ENCODE measurements at places on chromosomes 2 and 18.
A peak's percentile ranks its signal among the peaks of the same experiment; 100 is the strongest.

- DNase-seq, result no peak
Observed at GRCh38 chr2:79090693-79091092, 2.9 kb upstream of the REG1B start.

GRCh38 chr2:226849349-226849748, 13.5 kb downstream of the RHBDD1 start:
- no peak for DNase-seq

- peak; percentile 85 for DNase-seq
Observed at GRCh38 chr18:66603941-66604627, at the start of gene CDH19. Gene CDH19, minus strand, starts transcription at chr18:66604090. Its CDS starts 31,886 bp downstream, at chr18:66572204.

GRCh38 chr2:230296917-230297316, 30.1 kb upstream of the SP140L start:
- DNase-seq, result no peak

DNA sequence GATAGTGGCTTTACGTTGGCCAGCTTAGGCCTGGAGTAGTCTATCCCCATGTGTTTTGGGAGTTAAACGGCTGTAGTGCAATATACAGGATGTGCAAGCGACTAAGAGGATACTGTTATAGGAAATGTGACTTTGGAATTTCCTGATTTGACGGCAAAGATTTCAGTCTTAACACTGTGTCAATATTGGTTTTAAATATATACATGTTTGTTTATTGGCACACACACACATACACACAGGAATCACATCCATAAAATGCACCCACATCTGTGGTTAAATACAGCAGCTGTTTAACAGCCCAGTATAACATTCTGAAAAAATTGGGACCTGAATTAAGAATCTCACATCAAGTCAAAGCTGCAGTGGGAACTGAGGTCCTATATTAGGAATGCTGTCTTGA, 347.1 kb downstream of the TXNL1 start:
- DNase-seq, result no peak

DNA sequence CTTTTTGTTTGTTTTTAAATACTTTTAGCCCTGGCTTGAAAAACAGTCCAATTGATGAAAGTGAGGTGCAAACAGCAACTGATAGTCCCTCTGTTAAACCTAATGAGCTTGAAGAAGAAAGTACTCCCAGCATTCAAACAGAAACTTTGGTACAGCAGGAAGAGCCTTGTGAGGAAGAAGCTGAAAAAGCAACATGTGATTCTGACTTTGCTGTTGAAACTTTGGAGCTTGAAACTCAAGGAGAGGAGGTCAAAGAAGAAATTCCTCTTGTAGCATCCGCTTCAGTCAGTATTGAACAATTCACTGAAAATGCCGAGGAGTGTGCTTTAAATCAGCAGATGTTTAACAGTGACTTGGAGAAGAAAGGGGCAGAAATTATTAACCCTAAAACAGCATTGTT, 30.6 kb upstream of the DYSF start:
- DNase-seq, result no peak

DNA sequence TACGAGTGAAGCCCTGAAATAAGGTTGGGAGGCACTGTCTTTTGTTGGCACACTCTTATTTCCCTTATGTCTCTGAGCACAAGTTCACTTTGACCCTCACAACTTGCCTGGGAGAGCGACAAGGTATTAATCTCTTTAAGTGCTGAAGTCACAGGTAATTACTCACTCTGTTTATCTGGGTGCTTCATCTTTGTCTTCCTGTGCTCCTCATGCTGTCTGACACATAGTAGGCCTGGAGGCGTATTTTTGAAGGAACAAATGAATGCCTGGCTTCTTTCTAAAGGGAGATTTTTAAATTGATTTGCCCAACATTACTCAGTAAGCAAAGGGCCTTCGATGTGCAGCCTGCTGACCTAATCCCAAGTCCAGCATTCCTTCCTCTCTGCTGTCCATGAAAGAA, 507.1 kb upstream of the TNP1 start:
- DNase-seq, result no peak

- peak; percentile 44 for DNase-seq
Observed at GRCh38 chr18:3604498-3605408, 154.8 kb downstream of the TGIF1 start.

- DNase-seq, result no peak
Observed at GRCh38 chr2:121093692-121094091, 191.3 kb downstream of the TFCP2L1 start.

DNA sequence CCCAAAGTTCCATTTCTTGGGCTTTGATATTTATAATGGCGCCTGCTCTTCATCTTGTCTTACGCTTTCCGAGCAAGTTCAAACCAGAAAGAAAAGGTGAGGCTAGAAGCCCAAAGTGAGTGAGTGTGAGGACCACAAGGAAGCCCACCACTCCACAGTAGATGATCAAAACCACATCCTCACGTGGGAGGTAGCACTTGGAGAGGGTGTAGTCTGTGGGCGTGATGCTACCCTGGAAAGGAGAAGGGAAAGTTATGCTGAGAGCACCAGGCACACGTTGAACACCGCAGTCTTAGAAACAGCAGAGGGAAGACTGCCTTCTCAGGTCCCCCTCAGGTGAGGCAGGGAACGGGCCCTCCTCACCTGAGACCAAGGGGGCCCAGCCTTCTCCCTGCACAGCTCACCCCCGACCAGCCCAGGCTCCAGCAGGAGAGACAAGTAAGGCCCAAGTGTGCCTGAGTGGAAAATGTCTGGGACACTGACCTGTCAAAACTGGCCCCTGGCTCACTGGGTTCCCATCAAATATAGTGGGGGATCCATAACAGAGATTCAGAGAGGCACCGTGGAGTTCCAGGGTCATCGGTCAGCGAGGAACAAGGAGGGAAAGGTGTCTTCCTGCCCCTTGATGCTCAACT, 23.6 kb downstream of the MPPE1 start:
- DNase-seq, result no peak

GRCh38 chr18:58975781-58976180, 111.1 kb downstream of the ZNF532 start:
- no peak for DNase-seq

DNA sequence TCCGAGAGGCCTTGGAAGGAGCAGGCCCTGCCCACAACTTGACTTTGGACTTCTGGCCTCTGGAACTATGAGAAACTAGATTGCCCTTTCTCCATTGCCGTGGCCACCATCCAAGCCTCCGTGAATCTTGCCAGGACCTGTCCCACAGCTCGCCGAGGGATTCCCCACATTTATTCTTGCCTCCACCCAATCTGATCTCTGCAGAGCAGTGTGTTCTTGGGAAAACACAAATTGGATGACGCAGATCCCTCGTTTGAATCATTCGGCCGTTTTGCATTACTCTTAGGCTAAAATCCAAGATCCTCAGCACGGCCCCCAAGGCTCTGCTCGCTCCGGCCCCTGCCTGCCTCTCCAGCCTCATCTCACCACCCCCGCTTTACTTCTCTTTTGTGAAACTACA, 364.2 kb downstream of the ZNF516 start:
- no peak for DNase-seq

DNA sequence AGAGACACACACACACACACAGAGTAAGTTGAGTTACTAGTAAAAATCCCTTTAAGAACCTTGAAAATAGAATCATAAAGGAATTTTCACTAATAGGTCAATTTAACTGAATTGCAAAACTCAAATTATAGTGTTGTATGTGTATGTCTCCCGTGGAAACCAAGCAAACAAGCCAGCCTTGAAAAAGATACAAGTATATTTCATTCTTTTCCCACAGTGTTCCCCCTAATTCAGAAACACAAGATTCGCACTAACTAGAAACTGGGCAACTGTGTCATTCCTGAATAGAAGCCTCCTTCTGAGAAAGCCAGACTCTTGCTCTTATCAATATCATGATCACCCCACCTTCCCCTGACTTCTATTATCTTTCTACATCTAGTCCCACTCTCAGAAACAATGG, 229.5 kb downstream of the PIEZO2 start:
- no peak for DNase-seq

GRCh38 chr2:54805255-54805654, 81.8 kb downstream of the EML6 start:
- no peak for DNase-seq

DNA sequence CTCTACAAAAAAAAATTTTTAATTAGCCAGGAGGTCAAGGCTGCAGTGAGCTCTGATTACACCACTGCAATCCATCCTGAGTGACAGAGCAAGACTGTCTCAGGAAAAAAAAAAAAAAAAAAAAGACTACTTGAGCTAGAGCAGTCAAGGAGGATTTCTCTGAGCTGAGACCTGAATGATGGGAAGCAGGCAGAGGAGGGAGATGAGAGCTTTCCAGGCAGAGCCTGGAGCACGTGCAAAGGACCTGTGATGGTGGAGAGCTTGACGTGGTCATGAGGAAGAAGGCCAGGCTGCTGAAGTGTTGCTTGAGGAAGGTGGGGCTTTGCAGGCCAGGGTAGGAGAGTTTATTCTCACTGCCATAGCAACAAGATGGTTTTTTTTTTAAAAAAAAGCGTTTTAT, 51.9 kb upstream of the POMC start:
- no peak for DNase-seq

DNA sequence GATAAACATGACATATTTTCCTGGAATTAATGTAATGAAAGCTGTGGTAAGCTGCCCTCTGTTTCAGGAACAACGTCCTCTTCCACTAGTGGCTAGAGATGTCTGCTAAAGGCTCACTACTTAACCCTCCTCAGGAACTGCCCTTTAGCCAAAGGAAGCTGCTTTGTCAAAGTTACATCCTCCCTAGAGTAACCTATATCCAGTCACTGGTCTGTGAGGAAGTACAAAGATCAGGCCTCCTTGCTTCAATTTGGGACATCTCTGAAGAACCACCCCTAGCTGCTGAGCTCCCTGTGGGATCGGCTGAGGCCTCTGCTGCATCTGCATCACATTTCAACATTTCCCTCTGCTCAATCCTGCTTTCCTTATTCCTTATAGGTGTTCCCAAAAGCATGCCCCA, 107.8 kb downstream of the PRELID3A start:
- no peak for DNase-seq

DNA sequence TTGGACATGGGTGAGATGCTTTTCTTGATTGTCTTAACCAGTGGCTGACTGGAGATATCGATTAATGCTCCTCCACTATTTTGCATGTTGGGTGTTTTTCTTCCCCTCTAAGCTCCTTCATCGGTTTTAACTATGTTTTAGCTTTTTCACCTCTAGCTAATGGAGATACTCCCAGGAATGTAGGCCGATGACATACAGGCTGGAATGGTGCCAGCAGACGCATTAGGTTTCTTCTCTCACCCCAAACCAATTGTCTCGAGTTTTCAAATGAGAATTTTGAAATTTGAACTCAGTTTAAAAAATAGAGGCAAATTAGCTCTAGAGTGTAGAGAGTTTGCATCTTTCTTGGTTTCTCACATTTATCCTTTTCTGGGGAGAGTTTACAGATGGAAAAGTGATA, 247.6 kb downstream of the RPRM start:
- no peak for DNase-seq

GRCh38 chr2:120189189-120189588, 34.0 kb downstream of the TMEM185B start:
- no peak for DNase-seq

DNA sequence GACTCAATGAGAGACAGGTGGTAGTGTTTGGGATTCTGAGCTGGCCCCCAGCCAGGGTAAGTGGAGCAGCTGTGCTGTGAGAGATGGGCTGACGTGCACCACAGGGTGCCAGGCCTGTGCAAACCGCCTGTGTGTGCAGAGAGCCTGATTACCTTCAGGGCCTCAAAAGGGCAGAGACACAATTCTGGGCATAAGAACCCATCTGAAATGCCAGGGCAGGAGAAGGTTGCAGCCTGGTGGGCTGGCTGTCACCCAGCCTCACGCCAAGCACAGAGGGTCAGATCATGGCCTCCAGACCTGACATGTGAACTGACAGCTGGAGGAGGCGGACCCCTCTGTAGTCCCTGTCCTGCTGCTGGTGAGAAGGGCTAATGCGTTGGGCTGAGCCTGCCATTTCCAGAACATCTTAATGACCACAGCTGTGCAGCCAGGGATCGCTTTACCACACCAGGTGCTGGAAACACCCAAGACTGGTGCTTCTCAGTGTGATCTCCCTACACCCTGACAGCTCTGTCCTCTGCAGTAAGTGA, 100.9 kb downstream of the ARL4C start:
- no peak for DNase-seq

GRCh38 chr2:69149631-69150215, 136.7 kb downstream of the ANTXR1 start:
- no peak for DNase-seq

- peak; percentile 75 for DNase-seq
Observed at GRCh38 chr2:98507891-98508708, 63.4 kb downstream of the INPP4A start.

DNA sequence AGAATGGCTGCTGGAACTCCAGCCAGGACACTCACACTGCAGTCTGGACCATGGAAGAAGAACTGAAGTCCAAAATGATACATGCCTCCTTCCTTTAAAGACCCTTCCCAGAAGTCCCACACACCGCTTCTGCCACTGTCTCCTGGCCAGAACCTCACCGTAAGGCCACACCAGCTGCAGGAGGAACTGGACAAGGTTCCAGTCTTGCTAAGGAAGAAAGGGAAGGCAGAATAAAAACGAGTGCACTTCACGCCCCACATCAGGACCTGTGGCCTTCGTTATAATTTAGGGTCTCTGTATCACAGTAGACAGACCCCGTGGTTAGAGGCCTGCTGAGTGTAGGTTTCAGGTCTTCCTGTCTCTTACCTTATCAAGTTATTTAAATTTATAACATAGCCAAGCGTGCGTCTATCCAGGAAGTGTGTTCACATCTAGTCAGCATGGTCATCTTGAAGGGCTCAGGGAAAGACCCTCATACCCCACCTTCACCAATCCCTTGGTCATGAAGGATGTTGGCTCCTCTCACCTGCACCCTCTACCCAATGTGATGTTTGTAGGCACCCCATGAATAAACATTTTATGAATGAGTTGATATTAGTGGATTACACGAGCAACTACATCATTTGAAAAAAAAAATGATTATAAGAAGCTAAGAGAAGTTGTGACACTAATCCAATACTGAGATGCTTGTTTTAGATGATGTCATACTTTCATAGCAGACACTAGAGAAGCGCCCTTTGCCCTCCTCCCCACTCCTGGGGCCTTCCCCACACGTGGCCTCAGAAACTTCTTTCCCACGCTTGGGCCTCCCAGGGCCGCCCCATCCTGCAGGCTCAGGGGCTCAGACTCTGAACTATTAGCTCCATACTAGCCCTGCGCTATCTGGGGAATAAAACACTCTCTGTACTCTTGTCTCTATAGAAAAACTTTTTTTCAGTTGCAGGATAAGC, 157.6 kb downstream of the FAM210A start:
- DNase-seq, result no peak

DNA sequence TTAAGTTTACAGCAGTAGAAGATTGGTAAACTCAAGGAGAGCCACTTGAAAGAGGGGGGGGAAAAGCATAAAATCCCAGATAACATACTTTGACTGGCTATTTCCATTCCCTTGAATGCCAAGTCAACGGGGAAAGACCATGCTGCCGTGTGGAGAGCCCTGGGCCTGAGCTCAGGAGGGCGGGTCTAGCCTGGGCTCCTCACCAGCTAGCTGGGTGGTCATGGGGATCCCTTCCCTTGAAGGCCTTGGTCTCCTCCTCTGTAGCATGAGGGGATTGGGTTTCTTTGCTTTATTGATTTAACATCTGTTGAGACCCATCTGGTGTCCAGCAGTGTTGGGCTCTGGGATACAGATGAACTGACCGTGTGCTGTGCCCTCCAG, 35.0 kb downstream of the TEX51 start:
- DNase-seq, result no peak

Data from Ammon's horn (tissue), 1 donor.